ENCODE measurements at places on chromosomes 7 and 10. TPM values are rescaled to one million over a fixed set of nuclear protein-coding genes. Genes with fewer than 3 reads are reported as not detected.
A peak's percentile ranks its signal among the peaks of the same experiment; 100 is the strongest.

GRCh38 chr10:85787393-85787792 is 579.2 kb downstream of the GRID1 start:
- no peak for DNase-seq

DNA sequence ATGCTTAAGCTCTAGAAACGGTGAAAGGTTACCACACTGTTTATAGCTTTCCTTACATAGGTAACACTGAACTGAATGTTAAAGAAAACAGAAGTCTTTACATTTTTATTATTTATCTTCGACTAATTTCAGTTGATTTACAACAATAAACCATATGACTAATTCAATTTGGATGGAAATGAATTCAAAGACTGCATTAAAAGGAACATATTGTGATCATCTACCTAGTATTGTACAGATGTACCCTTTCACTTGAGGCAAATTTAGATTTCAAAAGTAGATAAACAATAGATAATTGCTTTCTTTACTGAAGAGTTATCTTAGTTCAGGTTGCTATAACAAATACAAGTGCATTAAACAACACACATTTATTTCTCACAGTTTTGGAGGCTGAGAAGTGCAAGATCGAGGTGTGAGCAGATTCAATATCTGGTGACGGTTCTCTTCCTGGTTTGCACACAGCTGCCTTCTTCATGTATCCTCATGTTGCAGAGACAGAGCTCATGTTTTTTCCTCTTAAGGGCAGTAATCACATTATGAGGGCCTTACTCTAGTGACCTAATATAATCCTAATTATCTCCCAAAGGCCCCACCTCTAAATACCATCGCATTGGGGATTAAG is 15.0 kb upstream of the ARMC3 start:
- DNase-seq: no peak

- DNase-seq: peak; percentile 50
These were observed 58.2 kb upstream of the ANTXRL start for GRCh38 chr10:46228563-46229071.

GRCh38 chr10:131857156-131858117 is 43.4 kb upstream of the PPP2R2D start:
- no peak for DNase-seq

DNA sequence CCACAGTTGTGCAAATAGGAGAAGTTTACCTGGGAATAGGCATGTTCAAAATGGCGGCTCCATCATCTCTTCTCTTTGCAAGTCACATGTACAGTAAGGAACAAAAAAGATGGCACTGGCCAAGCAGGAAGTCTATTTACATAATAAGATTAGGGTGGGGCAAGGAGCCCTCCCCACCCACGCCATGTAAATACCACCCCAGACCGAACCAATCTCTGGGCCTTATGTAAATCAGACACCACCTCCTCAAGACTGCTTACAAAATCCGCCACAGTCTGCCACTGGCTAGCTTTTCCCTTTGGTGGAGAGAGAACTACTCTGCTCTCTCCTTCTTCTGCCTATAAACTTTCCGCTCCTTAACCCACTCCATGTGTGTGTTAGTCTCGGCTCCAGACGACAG is 1496.3 kb downstream of the REEP3 start:
- no peak for DNase-seq

GRCh38 chr7:16007911-16008310 is 321.4 kb upstream of the MEOX2 start:
- DNase-seq: no peak

GRCh38 chr7:117259615-117260014 is 63.2 kb downstream of the WNT2 start:
- DNase-seq: no peak

DNA sequence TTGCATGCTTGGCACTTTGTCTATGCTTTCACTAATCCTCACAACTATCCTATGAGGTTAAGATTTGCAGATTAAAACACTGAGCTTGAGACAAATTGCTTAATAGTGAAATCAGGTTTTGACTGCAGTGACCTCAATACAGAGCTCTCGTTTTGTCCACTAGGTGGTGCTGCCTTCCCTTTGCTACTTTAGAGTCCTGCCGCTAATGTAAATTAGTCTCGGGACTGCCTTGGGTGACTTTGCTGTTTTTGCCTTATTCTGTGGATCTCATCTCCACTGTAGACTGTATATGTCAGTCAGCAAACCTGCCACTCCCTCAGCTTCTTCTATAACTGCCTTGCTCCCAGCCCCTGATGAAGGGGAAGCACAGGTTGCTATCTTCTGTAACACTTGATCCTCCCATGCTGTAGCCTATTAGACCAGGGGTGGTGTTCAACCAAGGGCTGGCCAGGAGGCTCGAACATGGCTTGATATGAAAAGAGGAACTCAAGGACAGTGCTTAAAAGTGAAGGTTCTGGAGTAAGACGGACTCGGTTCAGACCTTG is 26.0 kb downstream of the ASB4 start:
- peak; percentile 15 for DNase-seq

DNA sequence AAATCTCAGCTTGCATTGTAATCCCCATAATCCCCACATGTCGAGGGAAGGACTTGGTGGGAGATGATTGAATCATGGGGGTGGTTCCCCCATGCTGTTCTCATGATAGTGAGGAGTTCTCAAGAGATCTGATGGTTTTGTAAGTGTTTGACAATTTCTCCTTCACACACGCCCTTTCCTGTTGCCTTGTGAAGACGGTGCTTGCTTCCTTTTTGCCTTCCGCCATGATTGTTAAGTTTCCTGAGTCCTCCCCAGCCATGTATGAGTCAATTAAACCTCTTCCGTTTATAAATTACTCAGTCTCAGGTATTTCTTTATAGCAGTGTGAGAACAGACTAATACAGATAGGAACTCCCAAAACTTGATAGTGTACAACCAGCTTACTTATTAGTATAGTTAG is 98.6 kb downstream of the CREM start:
- no peak for DNase-seq

- DNase-seq: no peak
These were observed 83.1 kb downstream of the BMS1 start for GRCh38 chr10:42865716-42866114.

GRCh38 chr10:7767209-7767608 is 20.6 kb downstream of the KIN start:
- no peak for DNase-seq

GRCh38 chr7:35261041-35261440 is 7.1 kb upstream of the TBX20 start:
- no peak for DNase-seq

DNA sequence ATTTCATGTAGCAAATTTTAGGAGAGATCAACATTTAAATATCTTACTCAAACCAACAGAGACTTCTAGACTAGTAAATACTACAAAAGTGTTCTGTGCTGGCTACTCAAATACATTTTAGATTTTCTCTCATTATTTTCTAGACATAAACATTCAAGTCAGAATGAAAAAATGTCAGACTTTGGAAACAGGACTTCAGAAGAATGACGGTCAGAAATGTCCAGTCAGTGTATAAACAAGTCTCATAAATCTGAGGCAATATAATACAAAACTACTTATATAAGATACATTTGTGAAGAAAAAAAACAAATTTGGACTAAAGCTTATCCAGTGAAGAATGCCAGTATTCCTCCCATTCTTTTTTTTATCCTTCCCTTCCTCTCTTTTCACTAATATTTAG is 25.9 kb downstream of the RNLS start:
- DNase-seq: no peak

- no peak for DNase-seq
These were observed 13.3 kb downstream of the PRSS2 start for GRCh38 chr7:142784096-142784495.

DNA sequence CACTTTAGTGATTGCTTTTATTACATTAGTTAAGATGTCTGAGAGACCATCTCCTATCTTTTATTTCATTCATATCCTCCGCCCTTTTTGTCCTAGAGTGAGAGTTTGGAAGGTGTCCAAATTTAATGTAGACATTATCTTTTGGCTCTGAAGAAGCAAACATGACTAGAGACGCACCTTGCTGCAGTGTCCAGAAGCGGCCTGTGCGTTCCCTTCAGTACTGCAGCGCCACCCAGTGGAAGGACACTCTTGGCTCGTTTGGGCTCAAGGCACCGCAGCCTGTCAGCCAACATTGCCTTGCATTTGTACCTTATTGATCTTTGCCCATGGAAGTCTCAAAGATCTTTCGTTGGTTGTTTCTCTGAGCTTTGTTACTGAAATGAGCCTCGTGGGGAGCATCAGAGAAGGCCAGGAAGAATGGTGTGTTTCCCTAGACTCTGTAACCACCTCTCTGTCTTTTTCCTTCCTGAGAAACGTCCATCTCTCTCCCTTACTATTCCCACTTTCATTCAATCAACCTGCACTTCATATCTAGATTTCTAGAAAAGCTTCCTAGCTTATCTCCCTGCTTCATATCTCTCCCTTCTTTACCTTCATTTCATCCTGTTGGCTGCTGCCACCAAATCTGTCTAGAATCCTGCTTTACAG is 10.4 kb upstream of the CLCN1 start:
- peak; percentile 44 for DNase-seq

- DNase-seq: no peak
These were observed 477.9 kb downstream of the RPS24 start for GRCh38 chr10:78511324-78512204.

DNA sequence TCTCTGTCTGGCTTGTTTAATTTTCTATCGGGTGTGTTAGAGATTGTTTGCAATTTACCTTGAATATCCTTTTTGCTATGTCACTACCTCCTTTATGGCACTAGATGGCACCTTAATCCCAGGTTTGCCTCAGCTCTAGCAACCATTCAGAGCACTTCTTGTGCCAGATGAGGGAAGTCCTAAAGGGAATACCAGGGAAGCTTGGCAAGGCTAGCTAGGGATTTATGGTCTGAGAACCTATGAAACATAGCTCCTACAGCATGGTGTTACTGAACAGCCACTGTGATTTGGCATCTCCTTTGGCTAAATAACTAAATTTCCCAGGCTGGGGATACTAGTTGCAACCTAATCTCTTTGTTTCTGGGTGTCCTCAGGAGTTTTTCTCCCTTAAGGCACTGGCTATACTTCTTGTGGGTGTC is 69.0 kb upstream of the VOPP1 start:
- DNase-seq: no peak

GRCh38 chr7:26070290-26070689 is 81.7 kb upstream of the NFE2L3 start:
- DNase-seq: no peak

- DNase-seq: no peak
These were observed 375.2 kb downstream of the PAXIP1 start for GRCh38 chr7:154627646-154628290.

DNA sequence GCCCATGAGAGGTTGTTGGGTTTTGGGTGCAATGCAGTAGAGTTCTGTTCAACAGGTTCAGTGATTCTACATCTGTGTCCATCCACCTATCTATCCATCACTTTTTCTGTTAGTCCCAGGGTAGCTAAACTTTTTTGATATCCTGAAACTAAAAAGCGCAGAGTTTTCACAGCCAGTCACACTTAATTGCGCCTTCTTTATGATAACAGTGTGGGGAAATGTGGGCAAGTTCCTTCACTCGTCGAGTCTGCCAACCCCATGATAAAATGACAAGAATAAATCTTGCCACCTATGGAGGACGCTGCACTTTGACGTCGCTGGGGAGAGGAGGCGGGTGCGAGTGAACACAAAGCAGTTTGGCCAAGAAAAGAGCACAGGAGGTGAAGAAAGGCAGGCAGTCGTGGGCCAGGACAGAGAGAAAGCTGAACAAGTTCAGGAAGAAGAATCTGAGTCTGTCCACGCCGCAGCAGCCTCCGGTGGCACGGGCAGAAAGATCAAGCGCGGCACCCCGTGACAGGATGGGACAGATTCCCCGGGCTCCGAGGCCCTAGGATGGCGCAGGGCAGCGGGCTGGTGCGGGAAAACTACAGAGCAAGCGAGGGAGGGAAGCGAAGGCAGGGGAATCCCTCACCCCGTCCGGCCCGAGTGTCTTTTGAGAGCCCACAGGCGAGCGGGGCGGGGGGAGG is 9.2 kb downstream of the SP8 start:
- no peak for DNase-seq

DNA sequence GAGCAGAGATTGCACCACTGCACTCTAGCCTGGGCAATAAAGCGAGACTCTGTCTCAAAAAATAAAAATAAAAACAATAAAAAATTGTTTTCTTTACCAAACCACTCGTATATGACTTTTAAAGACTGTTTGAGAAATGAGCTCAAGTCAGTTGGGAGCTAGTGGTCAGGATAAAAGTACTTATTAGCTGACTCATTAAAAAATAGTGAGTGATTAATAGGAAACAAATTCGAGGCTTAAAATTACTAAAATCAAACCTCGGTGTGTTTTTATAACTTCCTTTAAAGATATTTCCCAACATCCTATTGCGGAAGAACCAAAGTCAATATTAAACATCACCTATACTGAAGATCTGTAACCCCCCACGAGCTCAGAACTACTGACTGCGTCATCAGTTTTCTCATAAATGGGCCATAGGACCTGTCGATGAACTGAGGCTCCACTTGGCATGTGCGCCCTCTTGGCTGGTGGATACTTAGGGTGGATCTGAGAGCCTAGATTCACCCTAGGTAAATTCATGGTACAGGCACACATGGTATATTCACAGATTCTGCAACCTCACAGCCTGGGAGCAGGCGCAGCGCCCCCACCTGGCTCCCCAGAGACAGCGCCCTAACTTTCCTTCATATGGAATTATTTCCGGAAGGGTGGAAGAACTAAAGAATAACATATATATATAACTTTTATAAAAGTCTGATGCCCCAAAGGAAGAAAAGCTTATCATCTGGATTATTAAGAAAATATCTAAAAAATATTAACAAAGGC is 9.2 kb downstream of the MKI67 start:
- DNase-seq: no peak

DNA sequence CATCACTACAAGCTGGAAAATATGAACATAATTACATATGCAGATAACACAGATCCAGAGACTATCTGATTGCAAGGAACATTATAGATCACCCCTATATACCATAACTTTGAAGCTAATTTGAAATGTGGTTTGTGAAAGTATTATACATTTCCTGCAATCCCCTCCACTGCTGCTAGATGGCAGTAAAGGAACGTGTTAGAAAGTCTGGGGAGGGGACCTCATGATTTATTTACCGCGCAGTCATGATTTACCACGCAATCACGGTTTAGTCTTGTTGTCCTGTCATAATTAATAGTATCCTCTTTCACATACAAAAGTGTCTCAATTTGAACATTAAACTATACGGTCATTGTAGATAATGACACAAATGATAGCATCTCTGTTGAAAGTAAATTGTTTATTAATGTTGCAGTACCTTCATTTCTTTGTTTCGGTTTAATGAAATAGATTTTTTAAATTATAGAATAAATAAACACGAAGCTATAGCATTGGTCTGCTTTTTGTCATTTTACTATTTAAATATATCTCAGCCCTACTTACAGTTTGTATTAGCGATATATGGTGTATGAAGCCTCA is 145.3 kb upstream of the PRSS1 start:
- peak; percentile 27 for DNase-seq

- DNase-seq: no peak
These were observed 1.9 kb downstream of the PDE6C start for GRCh38 chr10:93614101-93614825.

PLAU gene
- total RNA-seq: 1.2 TPM

KIAA1217 gene
- total RNA-seq: 0.20 TPM

LHFPL3 gene
- not detected for total RNA-seq

GARS1 gene
- total RNA-seq: 311 TPM

MBL2 gene
- not detected for total RNA-seq

CCDC136 gene
- 8.7 TPM for total RNA-seq

SERPINE1 gene
- total RNA-seq: 0.44 TPM

SPDYE2 gene
- total RNA-seq: not detected

AMPH gene
- total RNA-seq: not detected

LRRC18 gene
- not detected for total RNA-seq

C10orf62 gene
- not detected for total RNA-seq

PDGFA gene
- total RNA-seq: 11.6 TPM

CTAGE8 gene
- total RNA-seq: 0.58 TPM

CAV2 gene
- not detected for total RNA-seq

HTRA1 gene
- not detected for total RNA-seq

HOXA7 gene
- not detected for total RNA-seq

PNLIP gene
- total RNA-seq: not detected

All from CD8-positive, alpha-beta memory T cell (primary cell).